Right atrium auricular region (tissue), 2 donors: ENCODE measurements at places on chromosomes 3 and 15. TPM values are rescaled to one million over a fixed set of nuclear protein-coding genes. Genes with fewer than 3 reads are reported as not detected.

BSN gene
- 0.41 TPM for total RNA-seq

ACOX2 gene
- 30.2 TPM for total RNA-seq

HTR3E gene
- not detected for total RNA-seq

IGDCC3 gene
- total RNA-seq: not detected

ZBBX gene
- not detected for total RNA-seq

GPR27 gene
- 0.98 TPM for total RNA-seq

DNAH1 gene
- total RNA-seq: 2.5 TPM

CCR3 gene
- not detected for total RNA-seq

C2CD4A gene
- total RNA-seq: not detected

DIPK2A gene
- 10.0 TPM for total RNA-seq

MAP2K1 gene
- total RNA-seq: 31.3 TPM

SIDT1 gene
- total RNA-seq: 0.15 TPM

LRTM1 gene
- not detected for total RNA-seq

NR2E3 gene
- total RNA-seq: not detected

CPOX gene
- 7.8 TPM for total RNA-seq

CCR2 gene
- total RNA-seq: 2.1 TPM

SCAANT1 gene
- not detected for total RNA-seq
